ENCODE measurements at places on chromosomes 11 and 22.

DNA sequence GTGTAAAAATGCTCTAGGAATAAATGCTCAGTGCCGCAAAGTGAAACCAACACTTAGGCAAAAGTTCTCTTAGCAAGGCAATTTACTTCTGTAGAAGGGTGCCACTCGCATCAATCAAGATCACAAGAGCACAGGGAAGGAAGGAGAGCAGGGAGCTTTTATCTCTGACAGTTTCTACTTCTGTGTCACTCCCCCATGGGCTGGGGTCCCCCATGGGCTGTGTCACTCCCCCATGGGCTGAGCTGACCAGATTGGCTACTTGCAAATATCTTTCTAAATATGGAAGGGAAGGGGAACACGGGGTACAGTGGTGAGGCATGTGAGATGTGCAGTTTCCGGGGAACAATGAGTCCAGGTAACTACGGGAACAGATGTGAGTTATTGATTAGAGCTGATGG lies 397 bp downstream of the OR52N2 start:
- no peak for DNase-seq

DNA sequence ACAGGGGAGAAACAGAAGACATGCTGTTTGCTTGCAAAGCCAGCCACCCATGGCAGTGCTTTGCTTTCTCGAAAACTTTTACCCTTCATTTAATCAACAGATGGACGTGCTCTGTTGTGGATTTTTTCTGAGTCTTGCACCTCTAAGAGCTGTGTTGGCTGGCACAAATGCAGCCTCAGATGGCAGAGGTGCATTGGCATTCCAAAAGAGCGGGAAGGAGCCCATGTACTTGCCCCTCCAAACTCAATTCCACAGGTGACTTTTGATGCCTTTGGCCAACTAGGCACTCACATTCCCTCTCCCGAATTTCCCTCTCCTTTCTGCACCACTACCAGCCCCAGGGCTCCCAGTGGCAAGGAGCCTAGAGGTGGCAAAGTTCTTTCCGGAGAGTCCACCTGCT lies 1.2 kb downstream of the KIRREL3 start:
- DNase-seq, result no peak

DNA sequence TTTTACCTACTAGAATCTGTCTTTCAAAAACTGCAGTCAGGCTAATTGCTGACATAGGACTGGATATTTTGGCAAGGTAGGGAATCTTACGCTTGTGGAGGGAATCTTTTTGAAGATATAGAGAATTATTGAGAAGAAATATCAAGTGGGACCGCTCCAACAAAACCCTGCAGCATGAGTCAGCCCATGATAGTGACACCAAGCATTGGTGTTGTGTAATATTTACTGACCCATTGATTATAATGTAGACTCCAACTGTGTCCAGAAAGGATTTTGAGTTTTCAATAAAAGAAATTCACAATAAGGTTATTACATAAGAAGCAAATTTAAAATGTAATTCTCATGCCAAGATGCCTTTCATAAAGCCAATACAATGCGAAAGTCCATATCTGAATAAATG lies 20.7 kb downstream of the MS4A4A start:
- DNase-seq, result no peak

- no peak for DNase-seq
These were observed 28.6 kb downstream of the MARK2 start for GRCh38 chr11:63867511-63867910.

GRCh38 chr11:133541021-133541719 lies 8.9 kb upstream of the OPCML start:
- DNase-seq, result no peak

DNA sequence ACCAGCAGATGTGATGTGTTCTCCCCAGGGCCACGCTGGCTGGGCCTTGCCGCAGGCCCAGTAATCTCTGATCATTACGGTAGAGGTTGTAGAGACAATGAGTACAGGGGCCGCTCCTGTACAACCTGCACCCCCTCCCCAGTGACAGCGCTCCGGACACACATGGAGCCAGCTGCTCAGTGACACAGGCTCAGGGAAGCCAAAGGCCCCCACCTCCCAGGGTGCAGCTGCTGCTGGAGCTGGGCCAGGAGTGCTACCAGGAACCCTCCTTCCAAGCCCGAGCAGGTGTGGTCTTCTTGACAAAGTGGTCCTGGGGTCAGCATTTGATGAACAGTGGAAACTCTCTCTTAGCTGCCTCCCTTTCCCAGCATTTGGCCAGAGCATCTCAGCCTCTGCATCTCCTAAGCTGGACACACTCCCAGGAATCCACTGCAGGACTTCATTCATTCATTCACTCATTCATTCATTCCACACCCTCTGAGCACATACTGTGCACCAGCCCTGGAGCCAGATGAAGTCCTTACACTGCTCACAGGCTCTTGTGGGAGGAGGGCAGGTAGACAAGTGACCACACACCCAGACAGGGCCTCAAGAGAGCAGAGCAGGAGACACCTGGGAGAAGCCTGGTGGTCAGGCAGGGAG lies 49.6 kb upstream of the MPEG1 start:
- no peak for DNase-seq

DNA sequence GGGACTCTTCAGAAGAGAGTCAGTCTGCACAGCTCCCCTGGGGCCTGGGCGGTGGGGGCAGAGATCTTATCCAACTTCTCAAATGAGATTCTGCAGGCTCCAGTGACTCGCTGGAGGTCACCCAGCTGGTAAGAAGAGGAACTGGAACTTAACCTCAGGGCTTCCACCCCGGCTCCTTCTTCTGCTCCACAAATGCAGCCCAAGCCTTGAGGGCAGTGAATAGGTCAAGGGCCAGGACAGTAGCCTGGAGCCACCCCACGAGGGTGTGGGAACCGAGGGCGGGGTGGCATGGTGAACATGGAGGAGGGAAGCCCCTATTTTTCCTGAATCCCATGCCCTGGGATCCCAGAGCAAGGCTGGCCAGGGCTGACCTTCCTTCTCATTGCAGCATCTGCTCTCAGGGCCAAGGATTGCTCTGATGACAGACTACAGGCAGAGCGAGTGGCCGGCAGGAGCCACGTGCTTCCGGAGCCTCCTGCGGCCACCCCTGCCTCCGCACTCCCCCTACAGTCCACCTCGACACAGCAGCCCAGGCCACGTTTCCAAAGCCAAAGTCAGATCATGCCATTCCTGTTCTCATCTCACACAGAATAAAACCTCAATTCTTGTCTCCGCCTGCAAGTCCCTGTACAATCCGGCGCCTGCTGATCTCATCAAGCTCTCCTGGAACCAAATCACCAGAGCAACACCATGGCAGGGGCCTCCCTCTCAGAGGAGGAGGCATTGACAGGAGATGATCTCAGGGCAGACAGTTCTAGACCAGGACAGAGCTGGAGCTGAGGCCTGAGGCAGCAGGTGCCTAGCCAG lies 21.1 kb upstream of the UPK3A start:
- no peak for DNase-seq

GRCh38 chr11:123547180-123547579 lies 107.2 kb downstream of the SCN3B start:
- DNase-seq, result no peak

DNA sequence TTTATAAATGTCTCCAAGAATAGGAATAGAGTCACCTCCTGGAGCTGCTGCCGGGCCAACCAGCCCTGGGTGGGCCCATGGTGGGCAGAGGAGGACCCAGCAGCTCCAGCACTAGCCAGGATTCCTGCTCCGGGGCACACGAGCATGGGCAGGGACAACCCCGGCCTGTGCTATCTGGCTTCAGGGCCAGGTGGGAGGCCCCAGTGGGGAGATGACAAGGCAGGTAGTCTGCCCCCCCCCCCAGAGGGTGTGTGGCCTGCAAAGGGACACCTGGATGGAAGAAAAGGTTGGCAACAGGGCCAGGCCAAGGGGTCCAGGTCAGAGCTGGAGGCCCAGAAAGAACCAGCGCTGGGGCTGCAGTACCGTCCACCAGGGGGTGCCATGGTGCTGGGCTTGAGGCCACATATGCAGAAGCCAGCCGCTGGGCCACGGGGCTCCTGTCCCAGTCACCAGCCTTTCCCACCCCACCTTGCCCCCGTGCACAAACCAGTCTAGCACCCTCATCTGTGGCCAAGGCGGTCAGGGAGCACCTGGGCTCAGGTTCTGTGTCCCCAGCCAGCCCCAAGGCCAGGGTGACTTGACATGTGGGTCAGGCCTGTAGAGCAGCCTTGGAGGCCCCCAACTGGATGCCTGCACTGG lies 3.4 kb downstream of the TSPAN32 start:
- DNase-seq, result peak; percentile 80

DNA sequence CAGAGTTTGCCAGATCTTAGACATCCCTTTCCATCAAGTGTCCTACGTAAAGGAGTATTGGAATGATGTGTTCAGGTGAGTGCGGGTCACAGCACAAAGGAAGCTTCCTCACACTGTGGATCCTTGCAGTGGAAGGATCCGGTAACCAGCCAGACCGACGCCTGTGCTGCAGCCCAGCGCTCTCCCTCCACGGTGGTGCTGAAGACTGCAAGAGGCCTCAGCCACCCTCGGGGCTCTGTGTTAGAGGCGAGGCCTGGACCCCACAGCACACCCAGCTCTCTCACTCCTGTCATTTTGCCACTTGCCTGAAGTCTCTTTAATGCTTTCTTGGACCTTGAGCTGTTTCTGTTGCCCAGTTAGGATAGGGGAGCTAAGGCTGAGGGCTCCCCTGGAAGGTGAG lies 2.4 kb downstream of the TRMU start:
- no peak for DNase-seq

DNA sequence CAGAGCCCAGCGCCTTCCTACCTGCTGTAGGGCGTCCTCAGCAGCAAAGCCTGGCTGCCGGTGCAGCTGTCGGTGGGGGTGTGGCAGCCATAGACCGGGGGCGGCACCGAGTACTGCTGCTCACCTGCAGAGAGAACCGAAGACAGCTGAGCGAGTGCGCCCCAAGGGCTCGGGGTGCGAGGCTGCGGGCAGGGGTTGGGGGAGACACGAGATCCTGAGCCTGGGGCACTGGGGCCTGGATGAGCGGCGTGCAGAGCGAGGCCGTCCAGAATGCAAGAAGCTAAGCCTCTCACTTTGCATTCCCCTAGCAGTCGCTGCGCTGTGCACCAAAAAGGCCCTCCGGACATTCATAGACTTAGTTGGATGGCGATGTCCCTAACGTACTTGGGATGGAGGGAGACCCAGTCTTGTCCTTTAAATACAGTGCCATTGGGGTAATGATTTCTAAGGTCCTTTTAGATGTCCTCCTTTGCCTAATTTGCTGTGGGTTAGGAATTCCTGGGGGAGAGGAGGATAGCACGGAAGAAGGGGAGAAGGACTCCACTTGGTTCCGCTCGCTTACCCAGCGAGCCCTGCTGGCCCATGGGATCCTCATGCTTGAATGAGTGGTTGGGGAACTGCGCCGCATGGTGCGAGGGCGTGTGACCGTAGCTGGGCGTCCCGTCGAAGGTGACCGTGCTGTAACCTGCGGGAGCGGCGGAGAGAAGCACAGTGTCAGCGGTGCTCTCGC lies 7.2 kb downstream of the WT1 start:
- no peak for DNase-seq

GRCh38 chr22:35661464-35661863 lies 13.2 kb downstream of the APOL6 start:
- DNase-seq, result no peak

GRCh38 chr11:46674463-46675287 lies 25.7 kb downstream of the ARHGAP1 start:
- DNase-seq, result no peak

DNA sequence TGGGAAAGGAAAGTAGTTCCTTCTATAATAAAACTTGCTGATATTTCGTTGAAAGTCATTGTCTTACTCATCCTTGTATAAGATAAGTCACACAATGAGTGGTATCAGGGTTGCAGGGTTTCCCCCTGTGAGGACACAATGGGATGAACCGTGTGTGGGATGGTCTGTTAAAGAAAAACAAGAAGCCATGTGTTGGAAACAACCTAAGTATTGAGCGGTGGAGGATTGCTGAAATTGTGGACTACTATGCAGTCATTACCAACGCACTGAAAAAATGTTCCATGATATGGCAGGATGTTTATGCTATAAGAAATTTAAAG lies 28.6 kb downstream of the PTPRJ start:
- DNase-seq, result peak; percentile 51

- no peak for DNase-seq
These were observed 59.5 kb downstream of the FAM168A start for GRCh38 chr11:73538381-73538872.

GRCh38 chr11:121226415-121227263 lies 65.9 kb upstream of the SC5D start:
- DNase-seq, result no peak

DNA sequence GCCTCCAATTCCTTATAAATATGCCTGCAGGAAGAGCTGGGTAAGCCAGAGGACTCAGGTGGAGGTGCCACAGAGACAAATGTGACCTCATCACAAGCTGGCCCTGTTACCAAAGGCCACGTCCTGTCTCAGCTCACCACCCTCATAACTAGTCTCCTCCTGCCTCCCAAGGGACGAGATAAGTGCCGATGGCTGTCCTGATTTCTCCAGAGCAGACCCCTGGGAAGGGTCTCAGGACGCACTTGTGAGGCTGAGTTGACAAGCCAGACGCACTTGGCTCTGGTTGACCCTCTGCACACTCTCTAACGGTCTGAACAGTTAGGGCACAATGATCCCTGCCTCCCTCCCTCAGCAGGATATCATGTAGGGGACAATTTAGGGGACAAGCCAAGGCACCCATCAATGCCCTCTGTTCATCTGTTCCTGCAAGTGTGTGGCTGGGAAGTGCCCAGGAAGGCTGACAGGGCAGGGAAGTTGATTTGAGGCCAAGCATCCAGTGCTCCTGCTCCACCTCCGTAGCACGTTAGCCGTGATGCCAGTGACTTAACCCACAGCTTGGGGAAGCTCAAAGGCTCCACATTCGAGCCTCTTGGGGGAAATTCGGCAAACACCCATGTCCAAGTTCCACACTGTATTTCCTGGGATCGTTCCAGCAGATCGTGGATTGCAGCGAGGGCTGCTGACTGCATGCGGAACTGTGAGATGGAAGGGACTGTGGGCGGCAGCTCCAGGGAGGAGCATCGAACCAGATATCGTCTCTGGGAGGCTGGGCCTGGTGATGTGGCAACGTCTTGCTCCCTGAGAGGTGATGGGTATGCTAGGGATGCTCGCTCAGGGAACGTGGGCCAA lies 2.8 kb downstream of the SMIM38 start:
- DNase-seq, result no peak

GRCh38 chr11:28874706-28875105 lies 766.5 kb downstream of the METTL15 start:
- DNase-seq, result no peak

Measured in stimulated activated CD8-positive, alpha-beta memory T cell treated with anti-CD3 and anti-CD28 coated beads, Interleukin-4, amount 100 ng/mL, for 24 hours (primary cell).